ENCODE measurements at places on chromosomes 11 and 22.

DNA sequence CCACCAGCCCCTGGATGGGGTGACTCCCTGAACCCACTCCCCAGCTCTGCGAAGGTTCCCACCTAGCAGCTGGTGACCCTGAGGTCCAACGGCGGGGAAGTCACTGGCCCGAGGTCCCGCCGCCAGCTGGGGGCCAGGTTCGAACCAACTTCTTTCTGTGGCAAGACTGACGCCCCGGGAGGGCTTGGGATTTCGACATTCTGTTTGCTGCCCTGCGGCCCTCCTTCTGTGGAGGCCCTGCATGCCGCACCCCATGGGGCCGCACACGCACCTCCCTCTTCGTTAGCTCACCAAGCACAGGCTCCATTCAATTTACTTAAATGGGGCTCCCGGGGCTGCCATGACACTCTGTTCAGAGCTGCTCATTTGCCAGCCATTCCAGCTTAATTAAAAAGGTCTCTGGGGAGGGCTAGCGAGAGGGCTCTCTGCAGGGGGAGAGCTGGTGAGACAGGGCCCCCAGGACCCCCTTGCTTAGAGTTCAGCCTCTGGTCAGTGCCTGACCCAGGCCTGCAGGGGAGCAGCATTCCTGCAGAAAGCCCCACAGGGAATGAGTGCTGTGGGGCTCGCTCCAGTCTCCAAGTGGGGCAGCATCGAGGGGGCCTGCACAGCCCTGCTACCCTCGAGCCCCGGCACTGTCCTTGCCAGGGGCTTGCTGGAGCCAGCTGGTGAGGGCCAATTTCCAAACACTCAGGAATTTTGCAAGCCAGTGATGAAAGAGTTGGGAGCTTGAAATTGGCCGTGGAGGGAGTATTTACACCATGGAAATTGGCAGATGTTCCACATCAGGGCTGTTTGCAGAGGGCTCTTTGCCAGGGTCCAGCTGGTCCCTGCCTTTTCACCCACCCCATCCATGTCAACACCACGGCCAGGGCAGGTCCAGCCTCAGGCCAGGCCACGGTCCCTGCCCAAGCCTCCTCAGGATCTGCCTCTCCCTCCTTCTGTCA lies 80.8 kb downstream of the CACNA1I start:
- no peak for DNase-seq

DNA sequence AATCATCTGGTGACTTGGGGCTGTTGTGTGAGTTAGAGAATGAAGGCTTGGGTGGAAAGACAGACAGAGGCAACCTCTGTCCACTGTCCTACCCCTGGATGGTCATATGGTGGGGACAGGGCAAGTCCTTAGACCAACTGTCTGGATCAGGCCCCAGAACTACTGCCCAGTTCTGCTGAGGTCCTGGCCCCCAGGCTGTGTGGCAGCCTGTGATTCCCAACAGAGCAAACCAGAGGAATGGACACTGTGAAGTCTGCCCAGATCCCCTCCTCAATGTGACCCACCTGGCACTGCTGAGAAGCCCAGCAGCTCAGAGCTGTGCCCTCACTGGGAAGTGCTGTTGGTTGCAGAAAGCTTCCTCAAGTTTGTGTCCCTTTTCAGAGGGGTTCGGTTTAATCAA lies 69.0 kb downstream of the GGTLC2 start:
- no peak for DNase-seq

DNA sequence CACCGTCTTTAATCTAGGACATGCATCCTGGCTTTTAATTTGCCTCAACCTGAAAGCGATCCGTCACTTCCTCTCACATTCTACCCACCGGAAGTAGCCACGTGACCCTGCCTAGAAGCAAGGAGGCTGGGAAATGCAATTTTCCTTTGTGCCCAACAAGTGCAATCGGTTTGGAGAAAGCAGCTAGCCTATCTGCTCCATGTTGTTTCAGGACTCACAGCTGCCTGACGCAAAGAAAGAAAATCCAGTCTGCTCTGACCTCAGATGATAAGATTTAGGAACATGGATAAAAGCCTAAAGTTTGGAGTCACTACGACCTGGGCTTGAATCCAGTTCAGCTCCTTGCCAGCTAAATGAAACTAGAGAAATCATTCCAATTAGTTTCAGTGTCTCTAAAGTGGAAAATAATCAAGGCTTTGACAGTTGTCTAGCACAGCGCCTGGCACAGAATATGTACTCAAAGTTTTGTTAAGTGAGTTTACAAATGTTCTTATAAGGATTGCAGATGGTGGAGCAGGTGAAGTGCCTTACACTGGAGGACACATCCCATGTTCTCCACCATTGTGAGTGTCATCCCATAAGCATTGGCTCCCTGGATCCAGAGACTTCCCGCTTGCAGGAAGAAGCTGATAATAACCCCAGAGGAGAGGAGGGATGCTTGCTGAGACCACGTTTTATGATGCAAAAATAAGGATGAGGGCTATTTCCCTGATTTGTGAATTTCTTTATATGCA lies 553.7 kb downstream of the MN1 start:
- no peak for DNase-seq

DNA sequence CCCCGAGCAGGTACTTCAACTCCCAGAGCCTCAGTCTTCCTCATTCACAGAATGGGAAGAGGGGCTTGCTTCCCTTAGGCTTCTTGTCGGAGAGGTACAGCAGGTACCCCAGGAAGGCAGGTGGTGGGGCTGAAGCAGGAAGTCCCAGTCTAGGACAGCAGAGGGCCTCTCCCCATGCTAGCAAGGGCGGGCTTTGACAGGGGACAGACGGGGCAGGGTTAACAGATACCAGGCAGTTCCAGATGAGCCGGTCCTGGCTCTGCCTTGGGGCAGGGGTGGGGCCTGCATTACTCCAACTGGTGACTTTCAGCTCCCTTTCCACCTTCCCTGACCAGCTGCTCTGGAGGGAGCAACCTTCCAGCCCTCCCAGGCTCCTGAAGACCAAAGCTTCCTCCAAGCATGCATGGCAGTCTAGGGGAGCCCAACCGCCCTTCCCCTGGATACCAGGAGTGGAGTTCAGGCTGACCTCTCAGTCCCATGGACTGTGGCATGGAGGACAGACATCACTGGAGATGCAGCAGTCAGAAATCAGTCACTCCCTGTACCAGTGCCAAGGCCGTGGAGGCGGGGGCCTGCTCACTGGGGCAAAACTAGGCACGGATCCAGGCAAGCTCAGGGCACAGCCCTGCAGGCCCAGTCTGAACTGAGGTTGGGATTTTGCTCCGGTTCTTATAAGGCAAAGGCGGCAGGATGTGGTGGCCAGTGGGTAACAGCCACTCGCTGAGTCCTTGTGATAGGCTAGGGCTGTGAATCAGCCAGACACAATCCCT lies 60.5 kb downstream of the NAT10 start:
- no peak for DNase-seq

DNA sequence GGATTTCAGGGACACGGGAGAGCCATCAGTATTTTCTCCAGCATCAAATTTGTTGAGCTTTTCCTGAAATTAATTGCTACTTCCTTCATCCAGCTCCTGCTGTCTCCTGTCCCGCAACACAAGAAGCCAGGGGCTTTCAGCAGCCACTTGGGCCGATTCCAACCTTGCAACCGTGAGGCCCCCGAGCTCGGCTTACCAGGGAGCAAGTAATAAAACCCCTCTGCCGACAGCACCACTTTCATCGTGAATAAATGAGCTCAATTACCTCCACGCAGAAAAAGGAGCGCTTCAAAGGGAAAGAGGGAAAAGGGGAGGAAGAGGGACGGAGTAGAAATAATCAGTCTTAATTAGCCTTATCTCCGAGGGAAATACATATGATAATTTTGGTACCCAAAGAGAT lies 76.6 kb downstream of the CELSR1 start:
- no peak for DNase-seq

GRCh38 chr22:19636696-19637407 lies 77.5 kb upstream of the SEPTIN5 start:
- DNase-seq = no peak

DNA sequence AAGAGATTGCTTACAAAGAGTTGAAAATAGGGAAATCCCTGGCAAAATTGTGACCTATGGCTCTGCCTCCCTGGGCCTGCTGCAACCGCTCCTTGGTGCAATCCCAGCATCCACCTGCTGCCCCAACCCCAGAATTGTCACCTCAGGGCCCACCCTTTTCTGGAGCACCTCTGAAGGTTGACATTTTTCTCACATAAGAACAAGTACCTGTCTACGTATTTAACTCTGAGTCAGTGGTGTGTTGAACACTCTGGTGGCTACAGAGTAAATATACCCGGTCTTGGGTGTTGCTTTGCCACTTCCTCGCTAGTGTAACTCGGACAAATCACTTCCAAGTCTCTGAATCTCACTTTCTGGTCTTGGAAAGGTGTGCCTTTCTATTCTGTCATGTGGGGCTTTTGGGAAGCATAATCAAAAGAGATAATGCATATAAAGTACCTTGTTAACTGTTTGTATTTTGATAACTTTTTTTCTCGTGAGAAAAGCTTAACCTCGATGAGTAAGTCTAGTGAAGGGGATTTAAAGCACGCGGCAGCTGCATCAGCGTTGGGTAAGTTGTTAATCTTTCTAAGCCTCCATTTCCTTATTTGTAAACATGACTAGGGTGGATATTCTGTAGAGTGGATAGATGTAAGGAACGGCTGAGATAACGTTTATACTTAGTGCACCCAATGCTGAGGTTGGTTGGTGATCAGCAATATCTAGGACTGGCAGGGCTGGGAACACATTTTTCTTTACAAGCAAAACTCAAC lies 881.2 kb downstream of the OPCML start:
- no peak for DNase-seq

- DNase-seq = no peak
These were observed 26.1 kb downstream of the SHISAL1 start for GRCh38 chr22:44286646-44287045.

DNA sequence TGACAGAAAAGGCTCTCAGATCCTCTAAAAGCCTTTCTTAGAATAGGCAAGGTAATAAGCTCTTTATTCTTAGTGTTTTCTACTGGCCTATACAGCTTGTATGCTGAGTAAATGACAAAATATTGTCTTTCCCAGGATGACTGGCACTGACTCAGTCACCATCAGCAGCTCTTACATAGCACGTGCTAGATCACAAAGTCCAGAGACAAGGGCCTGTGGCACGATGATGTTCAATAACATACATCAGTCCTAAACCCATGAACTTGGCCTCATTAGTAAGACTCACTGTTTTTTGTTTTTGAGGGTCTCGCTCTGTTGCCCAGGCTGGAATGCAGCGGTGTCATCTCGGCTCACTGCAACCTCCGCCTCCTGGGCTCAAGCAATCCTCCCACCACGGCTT lies 42.7 kb downstream of the CELF1 start:
- DNase-seq = no peak

DNA sequence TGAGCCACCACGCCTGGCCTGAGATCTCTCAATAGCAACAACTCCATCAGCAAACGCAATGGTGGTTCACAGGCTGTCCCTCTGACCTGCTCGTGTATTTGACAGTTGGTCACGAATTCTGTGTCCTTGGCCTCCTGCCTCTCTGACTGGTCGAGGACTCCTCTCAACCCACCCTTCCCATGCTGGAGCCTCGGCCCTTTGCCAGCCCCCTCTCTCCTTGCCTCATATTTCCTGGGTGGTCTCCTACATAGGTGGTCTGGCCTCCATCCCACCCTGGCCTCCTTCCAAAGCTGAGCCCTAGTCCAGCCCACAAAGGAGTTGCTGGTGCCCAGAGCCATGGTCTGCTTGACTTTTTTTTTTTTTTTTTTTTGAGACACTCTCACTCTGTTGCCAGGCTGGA lies 11.4 kb upstream of the A4GALT start:
- no peak for DNase-seq

DNA sequence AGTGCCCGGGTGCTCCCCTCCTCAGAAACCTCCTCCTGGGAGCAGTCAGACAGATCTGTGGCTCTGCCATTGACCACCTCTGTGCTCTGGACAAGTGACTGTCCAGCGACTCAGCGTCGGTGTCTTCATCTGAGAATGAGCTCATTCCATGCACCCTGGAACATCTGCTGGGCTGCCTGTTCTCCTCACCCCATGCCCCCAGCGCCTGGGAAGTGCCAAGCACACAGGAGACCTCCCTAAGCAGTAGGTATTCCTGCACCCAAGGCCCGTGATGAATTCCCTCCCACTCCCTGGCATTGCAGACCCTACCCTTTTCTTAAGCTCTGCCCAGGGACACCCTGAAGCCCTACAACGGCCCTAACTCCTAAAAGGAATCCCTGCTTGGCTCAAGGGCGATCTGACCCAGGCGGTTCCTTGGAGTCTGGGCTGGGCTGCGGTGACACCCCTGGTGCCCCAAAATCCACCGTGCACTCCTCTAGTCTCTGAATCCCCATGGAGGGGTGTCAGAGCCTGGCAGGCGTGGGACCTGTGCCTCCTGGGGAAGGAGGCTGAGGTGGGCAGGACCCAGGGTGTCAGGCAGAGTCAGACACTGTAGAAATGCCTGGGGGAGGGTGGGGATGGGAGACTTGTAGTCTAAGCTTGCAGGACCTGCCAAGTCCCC lies 92.0 kb downstream of the CEP164 start:
- no peak for DNase-seq

- DNase-seq = no peak
These were observed 31.8 kb upstream of the GPR83 start for GRCh38 chr11:94433049-94433448.

GRCh38 chr11:27120211-27120610 lies 79.6 kb downstream of the BBOX1 start:
- DNase-seq = no peak

DNA sequence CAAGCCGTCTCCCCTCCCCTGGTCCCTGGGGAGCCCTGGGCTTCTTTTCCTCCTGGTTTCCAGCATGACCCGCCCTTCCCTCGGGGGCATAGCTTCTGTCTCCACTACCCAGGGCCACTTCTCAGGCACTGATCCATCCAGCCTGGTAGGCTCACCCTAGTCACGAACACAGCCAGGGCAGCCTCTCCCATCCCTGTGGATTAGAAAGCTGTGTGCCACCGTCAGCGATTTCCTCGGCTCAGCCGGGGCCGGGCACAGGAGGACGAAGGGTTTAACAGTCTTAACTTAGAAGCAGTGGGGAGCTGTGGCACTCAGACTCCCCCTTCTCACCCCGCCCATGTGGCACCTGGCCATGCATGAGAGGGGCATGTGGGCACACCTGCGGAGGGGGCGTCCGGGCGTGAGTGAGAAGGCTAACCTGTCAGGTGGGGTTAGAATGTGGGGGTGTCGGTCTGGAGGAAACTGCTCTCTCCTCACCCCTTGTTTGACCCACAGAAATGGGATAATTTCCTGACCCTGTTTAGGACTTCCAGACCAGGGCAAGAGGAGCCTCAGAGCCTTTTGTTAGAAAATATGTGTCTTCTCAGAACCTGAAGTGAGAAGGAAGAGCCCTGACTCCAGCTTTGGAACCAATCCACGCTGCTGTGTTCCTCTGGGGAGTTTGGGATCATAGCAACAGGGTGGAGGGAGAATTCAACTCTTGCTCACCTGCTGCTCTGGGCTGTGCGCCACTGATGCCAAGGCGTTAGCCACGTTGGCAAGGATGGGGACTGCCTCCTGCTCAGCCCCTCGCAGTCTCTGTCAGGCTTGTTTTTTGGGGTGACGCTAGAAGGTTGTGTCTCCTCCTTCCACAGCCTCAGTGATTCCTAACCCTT lies 14.6 kb downstream of the GLB1L2 start:
- no peak for DNase-seq

GRCh38 chr11:117928446-117929141 lies 608 bp downstream of the TMPRSS13 start:
- no peak for DNase-seq

DNA sequence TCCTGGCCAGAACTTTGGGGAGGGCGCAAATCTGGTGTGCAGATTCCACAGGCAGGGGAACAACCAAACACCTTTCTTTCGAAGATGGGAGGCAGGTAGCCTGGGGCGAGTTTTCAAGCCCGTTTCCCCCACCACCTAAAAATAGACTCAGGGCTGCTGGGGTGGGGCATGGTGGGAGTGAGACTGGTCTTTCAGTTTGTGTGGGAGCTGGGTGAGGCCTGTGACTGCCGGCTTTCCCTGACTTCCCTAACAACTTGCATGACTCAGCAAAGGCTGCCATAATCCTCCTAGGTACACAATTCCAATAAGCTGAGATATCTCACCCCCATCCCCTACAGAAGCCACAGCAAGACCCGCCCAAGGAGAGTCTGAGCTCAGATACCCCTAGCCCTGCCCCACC lies 4.3 kb upstream of the OR5B12 start:
- DNase-seq = no peak

Data from stimulated activated CD8-positive, alpha-beta memory T cell treated with anti-CD3 and anti-CD28 coated beads, Interleukin-15, amount 100 ng/mL, for 24 hours (primary cell).